ENCODE measurements at places on chromosomes 12 and 14.
A peak's percentile ranks its signal among the peaks of the same experiment; 100 is the strongest.

DNA sequence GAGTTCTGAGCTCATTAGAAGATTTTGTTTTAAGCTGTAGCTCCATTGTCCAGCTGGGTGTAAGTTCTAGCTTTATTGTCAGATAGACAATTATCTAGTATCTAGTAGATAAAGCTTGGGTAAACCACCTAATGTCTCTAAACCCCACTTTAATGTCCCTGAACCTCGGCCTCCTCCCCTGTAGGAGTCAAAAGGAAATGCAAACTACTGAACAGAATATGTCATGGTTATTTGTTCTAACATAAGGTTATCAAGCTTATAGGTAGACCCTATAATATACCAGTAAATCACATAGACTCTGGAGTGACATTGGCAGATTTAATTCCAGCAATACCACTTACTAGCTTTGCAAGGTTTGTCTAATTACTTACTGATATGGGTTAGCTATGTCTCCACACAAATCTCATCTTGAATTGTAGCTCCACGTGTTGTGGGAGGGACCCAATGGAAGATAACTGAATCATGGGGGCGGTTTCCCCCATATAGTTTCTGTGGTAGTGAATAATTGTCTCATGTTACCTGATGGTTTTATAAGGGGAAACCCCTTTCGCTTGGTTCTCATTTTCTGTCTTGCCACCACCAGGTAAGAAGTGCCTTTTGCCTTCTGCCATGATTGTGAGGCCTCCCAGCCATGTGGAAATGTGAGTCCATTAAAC, 29.4 kb downstream of the BCAT1 start:
- no peak for DNase-seq

- DNase-seq = no peak
These were observed 4.0 kb downstream of the CDK17 start for GRCh38 chr12:96396209-96396608.

GRCh38 chr14:30225176-30225575, 297.5 kb upstream of the PRKD1 start:
- DNase-seq = no peak

DNA sequence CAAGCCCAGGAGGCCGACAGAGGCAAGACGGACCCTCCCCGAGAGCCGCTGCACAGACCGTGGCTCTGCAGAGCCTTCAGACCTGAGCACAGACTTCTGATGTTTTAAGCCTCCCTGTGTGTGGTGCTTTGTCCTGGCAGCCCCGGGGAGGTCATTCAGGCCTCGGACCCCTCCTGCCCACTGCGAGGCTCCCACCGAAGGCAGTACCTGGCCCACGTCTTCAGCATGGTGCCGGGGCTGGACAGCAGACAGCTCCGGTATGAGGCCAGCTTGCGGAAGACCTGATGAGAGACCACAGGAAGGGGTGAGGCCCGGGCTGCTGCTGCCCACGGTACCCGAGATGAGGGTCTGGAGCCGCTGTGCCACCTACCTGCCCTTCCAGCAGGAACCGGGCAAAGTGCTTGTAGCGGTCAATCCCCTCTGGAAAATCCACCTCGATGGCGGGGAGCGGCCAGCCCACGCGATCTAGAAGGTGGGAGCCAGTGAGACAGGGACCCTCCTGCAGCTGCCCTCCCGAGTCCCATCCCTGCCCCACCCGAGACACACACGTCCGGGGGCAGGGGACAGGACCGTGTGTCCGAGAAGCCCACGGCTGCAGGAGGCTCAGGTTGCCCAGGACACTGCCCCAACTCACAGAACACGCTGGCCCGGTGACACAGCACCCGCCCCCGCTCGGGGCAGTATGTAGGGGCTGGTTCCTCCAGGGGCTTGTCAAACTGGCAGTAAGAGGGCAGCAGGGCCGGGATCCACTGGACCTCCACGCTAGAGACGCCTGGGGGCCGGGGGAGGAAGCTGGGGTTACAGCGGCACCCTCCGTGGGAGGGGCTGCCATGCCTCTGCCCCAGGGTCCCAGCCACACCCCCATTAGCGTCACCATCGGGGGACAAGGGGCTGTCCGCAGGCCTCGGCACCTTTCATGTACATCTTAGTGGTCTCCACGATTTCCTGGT, 35.6 kb upstream of the UBC start:
- DNase-seq = no peak

DNA sequence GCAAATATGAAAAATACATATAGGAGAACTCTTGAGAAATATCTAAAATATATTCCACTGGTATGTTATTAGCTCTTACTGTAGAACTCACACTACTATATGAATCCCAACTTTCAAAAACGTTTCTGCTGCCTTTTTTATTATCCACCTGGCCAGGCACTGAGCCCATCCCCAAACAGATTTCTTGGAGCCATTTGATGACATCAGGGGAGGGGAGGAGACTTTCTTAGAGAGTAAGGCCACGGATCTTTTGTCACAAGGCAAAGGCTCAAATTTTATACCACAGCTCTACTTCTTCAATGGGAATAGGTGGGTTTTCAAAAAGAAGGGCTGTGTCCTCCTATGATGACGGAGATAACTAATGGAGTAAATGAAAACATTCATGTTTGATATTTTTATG, 83.0 kb downstream of the SLC25A21 start:
- DNase-seq = no peak

DNA sequence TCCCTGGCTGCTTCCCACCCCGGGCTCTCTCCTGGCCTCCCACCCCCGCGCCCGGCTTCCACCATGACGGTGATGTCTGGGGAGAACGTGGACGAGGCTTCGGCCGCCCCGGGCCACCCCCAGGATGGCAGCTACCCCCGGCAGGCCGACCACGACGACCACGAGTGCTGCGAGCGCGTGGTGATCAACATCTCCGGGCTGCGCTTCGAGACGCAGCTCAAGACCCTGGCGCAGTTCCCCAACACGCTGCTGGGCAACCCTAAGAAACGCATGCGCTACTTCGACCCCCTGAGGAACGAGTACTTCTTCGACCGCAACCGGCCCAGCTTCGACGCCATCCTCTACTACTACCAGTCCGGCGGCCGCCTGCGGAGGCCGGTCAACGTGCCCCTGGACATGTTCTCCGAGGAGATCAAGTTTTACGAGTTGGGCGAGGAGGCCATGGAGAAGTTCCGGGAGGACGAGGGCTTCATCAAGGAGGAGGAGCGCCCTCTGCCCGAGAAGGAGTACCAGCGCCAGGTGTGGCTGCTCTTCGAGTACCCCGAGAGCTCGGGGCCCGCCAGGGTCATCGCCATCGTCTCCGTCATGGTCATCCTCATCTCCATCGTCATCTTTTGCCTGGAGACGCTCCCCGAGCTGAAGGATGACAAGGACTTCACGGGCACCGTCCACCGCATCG, 1.8 kb downstream of the KCNA1 start:
- no peak for DNase-seq

- DNase-seq = no peak
These were observed 140.7 kb upstream of the CDKN3 start for GRCh38 chr14:54256156-54256555.

GRCh38 chr14:89258728-89259273, 158.2 kb downstream of the FOXN3 start:
- no peak for DNase-seq

- no peak for DNase-seq
These were observed 48.3 kb downstream of the RFX4 start for GRCh38 chr12:106631150-106631549.

DNA sequence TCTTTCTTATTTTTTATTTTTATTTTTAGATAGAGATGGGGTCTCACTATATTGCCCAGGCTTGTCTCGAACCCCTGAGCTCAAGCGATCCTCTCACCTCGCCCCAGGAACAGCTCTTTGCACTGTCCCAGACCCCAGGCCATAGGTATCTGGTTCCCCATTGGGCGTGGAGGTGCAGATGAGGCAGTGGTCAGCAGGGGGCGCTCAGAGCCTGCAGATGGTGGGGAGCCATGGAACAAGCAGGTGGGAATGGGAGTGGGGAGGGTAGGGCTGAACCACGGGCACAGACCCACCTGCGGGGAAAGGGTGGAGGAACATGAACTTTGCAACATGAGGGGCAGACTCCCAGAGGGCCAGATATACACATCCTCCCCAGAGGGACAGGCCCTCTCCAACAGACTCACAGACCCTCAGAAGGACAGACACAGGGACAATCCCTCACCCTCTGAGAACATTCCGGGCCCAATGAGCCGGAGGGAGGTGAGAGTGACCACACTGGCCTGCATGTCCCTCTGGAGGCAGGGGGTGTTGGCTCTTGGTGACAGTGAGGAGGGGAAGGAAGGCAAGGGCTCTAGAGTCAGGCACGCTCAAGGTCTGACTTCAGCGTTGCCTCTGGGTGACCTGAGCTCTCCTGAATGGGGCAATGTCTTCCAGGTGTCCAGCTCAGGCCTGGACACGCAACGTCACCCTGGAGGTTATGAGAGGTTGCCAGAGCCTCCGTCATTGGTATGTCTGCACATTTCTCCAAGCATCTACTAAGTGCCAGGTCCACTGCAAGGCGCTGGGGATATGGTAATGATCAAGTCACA, 34.9 kb downstream of the KRT80 start:
- DNase-seq = no peak

DNA sequence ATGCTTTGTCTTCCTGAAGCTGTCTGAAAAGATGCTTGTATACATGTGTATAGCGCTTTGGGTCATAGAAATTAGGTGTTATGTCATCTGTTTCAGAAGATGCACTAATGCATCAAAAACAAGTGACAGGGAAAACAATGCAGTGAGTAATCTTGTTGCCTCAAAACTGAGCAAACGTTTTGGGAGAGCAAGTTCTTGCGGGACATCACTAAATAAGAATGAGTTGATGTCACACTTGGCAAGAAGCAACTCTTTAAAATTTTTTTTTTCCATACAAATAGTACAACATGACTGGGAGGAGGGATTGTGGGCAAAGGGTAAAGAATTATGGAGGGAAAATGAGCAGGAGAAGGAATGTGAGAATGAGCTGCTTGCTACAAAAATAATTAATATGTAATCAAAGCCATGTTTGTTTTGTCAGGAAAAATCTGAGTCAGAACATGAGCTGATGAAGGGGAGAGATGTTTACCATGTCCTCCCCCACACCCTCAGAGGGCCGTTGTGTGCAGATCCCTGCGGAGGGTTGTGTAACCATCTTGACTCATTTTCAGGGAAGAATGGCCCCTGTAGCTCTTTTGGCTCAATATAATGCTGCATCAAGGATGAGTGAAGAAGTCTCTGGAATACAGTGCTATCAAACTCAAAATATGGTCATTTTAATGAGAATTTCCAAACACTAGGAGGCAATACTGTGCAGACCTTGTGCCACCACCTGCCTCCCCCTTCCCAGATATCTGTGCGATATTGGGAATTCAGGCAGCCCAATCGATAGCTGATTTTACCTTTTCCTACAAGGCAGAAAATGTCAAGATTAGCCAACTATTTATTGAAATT, 41.4 kb downstream of the BORCS5 start:
- peak; percentile 89 for DNase-seq

GRCh38 chr12:106079148-106079738, 59.5 kb downstream of the NUAK1 start:
- no peak for DNase-seq

DNA sequence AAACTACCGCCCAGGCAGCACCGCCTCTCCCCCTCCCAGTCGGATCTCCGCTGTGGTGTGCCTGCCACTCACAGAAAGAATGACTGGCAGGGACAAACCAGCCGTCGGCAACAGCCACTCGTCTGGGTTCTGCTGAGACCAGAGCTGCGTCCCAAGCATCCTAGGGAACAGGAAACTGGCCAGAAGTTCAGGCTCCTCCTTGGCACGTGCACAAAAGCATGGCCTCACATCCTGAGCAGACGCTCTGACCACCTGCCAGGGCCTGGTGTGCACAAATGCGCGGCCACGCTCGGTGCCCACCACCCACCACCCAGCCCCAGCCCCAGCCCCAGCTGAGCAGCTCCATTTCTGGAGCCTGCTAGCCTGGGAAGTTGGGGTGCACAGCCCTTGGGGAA, 214.8 kb downstream of the DPF3 start:
- no peak for DNase-seq

DNA sequence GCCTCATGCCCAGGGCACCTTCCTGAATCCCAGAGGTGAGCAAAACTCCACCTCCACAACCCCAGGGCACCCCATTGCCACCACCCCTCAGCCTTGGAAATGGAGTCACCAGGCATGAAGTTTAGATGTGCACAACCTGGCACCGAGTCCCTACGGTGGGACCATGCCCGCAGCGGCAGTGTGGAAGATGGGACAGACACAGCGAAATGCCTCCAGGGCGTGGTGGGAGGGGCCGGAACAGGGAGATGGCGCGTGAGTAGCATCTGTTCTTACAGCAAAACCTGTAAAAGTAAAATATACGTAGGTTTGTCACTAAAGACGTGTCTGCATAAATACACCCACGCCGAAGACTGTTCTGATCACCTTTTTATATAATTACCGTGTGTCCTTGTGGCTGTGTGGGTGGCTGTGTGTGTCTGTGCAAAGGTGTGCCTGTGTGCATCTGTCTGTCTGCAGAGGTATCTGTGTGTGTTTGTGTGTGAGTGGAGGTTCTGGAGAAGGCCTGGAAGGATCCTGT, 17.4 kb upstream of the DEGS2 start:
- DNase-seq = no peak

- DNase-seq = no peak
These were observed 144.3 kb downstream of the BCL11B start for GRCh38 chr14:99127651-99128167.

DNA sequence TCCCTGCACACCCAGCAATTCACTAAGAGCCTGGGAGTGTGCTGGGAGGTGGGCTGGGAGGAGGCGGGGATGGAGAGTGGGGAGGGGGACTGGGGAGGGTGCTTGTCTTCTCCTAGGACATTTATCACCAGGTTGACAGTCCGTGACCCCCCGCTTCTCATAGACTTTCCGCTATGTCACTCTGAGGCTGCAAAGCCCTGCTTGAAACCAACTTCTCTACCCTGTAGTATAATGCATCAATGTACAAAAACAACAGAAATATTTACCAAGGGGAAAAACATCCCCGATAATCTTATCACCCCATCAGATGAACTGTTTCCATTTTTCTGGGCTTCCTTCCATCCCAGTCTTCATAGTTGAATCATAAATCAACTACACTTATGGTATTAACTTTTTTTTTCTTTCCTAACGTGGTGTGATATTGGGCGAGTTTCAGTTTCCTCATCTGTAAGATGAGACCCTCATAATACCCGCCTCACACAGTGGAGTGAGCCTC, 28.6 kb upstream of the BATF start:
- no peak for DNase-seq

- no peak for DNase-seq
These were observed 21.2 kb upstream of the ZNF740 start for GRCh38 chr12:53159195-53159839.

GRCh38 chr14:75794615-75795038, 133.6 kb downstream of the TTLL5 start:
- DNase-seq = peak; percentile 38

DNA sequence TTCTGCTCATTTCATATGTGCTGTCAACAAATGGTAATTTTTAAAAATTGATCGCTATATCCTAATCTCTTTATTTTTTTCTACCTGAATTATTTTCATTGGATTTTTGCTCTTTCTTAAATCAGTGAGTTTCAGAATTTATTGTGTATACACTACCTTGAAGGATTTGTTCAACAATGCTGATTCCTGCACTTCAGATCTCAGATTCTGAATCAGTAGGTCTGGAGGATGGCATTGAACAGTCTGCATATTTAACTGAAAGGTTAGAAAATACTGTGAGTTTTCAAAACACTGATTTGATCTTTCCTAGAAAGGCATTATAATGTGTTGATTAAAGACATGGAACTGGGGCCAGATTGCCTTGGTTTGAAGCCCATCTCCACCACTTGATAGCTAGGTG, 1.6 kb downstream of the G2E3 start:
- no peak for DNase-seq

GRCh38 chr12:15318841-15319240, 3.5 kb upstream of the PTPRO start:
- no peak for DNase-seq

- DNase-seq = no peak
These were observed 145.2 kb upstream of the WSCD2 start for GRCh38 chr12:107983756-107984472.

- no peak for DNase-seq
These were observed 85.5 kb downstream of the STON2 start for GRCh38 chr14:81314443-81315175.

Data from non-pigmented ciliary epithelial cell (primary cell).